ENCODE measurements at places on chromosomes 7 and 10.

DNA sequence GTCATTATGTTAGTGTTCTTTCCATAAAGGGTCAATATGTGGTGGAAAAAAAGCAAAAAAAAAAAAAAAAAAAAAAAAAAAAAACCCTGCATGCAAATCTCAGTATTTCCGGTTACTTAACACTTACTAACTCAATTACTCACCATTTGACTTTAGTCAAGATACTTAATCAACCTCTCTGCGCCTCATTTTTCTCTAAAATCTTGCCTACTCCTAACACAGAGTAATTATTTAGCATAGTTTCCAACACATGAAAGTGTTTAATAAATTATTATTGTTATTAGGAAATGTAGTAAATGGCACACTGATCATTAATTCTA lies 27.8 kb downstream of the PPP1R3A start:
- DNase-seq = no peak

DNA sequence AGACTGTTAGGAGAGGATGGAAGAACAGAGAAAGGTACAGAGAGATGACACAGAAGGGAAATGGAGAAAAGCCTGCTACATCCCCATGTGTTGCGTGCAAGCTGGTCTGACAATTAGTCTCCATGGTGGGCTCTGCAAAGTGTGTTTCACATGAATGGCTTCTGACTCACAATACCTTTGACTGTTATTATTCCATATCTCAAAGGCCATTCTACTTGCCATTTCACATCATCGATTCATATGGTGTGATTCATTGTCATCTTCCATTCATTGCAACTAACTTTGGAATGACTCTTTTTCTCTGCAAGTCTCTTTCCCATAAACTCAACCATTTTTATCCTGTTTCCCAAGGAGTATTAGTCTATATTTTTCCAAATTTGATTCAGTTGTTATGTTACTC lies 208.9 kb upstream of the INHBA start:
- no peak for DNase-seq

- peak; percentile 31 for DNase-seq
These were observed 17.1 kb downstream of the ARHGAP21 start for GRCh38 chr10:24706479-24707118.

GRCh38 chr7:81333004-81333403 lies 414.2 kb upstream of the SEMA3C start:
- DNase-seq = no peak

DNA sequence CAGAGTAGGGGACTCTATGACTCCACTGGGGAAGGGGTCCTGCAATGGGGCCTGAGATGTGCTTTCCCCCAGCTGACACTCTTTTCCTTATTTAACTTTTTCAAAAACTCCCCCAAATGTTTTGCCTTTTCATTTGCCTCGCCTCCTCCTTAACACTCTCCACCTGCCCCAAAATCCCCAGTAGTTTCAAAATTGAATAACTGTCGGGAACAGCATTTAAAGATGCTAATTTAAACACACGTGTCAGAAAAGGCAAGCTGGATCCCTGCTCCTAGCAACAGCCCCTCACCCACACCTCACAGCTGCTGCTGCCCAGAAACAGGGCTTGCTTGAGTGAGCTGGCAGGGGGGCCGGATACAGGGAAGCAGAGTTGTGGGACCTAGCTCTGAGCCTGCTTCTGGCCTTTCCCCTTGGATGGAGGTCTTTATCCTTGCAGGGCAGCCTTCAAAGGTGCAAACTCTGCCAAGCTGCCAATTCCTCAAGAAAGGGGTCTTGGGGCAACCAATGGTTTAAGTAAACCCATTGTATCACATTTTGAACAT lies 115.3 kb downstream of the KCNMA1 start:
- DNase-seq = no peak

- peak; percentile 68 for DNase-seq
These were observed at the start of gene NPM3 for GRCh38 chr10:101782811-101783735. Gene NPM3 (minus strand): TSS chr10:101783446. CDS start chr10:101783390, 56 bp downstream.

- no peak for DNase-seq
These were observed 156.4 kb downstream of the ARID5B start for GRCh38 chr10:62057850-62058249.

- DNase-seq = no peak
These were observed 23.9 kb downstream of the UNCX start for GRCh38 chr7:1256621-1257020.

DNA sequence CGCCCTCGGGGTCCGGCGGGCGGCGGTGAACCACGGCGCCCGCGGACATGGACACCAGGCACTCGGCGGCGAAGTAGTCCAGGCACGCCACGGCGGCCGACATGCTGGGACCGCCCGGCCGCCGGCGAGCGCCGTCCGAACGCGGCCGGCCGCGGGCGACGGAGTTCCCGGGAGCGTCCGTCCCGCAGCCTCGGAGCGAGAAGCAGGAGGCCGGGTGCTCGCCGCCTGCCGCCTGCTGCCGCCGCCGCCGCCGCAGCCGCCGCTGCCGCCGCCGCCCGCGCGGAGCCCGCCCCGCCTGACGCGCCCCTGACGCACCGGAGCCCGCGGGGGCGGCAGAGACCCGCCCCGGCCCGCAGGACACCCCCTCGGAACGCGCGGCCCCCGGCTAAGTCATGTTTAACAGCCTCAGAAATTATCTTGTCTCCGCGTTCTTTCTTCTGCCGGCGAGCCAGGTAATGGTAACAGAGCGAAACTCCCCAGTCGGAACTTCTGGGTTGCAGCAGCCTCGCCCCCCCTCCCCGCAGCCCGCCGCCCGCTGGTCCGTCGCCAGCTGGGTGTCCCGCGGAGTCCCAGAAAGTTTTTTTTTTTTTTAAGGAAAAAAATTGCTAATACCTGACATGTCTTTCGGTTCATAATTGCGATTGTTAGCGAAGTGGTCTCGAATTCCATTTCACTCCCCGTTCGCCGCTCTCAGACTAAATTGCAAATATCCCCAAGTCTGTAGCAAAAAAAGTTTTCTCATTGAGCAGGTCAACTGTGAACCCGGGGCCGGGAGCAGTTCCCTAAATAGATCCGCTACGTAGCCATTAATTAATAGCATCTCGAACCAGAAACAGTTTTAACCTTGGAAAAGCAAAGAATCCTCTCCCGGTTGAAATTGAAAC lies at the start of gene KLF14:
Gene KLF14 (minus strand): TSS at position 277 of the 884 bp plus-strand sequence. CDS start 174 bp downstream, at position 103.
- DNase-seq = peak; percentile 37

DNA sequence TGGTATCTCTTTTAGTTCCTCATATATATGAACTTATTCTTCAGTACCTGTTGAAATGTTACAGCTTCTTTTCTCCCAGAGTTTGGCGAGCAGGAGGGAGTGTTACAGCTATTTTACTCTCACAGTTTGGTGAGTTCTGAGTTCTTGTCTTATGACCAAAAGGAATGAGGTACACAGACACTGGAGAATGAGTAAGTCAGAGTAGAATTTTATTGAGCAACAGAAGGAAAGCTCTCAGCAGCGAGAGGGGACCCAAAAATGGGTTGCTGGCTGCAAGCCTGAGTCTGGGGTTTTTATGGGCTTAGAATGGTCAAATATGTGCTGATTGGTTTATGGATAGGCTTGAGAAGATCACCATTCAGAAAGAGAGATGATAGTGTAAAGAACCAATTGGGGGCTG lies 175.2 kb downstream of the CDK14 start:
- no peak for DNase-seq

GRCh38 chr7:130615583-130615982 lies 53.0 kb downstream of the COPG2 start:
- no peak for DNase-seq

DNA sequence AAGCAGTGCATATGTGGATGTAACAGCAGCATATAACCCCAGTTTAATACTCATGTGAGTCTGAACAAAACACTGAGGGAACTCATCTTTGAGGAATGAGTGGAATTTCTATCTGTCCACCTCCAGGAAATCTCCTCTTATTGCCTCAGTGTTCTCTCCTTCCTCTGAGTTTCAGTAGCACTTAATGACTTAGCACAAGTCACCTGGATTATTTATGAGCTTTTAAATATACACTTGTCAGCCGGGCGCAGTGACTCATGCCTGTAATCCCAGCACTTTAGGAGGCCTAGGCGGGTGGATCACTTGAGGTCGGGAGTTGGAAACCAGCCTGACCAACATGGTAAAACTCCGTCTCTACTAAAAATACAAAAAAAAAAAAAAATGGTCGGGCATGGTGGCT lies 4.3 kb downstream of the LRRC20 start:
- DNase-seq = no peak

GRCh38 chr7:43362652-43363034 lies 220.3 kb upstream of the STK17A start:
- no peak for DNase-seq

- DNase-seq = no peak
These were observed 6.1 kb downstream of the RASSF4 start for GRCh38 chr10:44965651-44966097.

DNA sequence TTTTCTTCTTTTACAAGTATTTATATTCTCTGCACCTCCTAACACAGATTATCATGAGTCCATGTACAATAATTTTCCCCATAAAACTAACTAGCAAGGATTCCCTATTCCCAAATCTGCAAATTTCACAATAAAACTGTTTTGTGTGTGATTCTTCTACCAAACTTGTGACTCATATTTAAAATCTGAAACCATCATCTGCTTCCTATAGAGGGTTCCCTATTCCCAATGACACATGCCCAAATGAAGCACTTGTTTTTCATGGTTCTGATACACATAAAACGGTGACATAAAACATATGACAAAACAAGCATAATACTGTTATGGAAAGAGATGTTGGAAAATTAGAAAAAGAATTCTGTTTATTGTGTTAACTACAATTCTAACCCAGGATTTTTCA lies 657.6 kb downstream of the PARD3 start:
- DNase-seq = no peak

- DNase-seq = no peak
These were observed 12.7 kb downstream of the SCIN start for GRCh38 chr7:12583176-12583575.

DNA sequence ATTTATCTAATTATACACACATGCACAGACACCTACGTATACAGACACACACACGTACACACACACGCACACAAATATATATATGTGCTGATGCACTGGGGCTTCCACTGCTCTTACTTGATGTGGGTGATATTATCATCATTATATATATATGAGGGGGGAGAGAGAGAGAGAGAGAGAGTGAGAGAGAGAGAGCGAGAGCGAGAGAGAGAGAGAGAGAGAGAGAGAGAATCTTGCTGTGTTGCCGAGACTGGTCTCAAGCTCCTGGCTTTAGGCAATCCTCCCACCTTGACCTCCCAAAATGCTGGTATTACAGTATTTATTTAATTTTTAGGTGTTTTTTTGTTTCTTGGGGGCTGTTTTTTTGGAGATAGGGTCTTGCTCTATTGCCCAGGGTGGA lies 3.6 kb upstream of the RABGEF1 start:
- no peak for DNase-seq

DNA sequence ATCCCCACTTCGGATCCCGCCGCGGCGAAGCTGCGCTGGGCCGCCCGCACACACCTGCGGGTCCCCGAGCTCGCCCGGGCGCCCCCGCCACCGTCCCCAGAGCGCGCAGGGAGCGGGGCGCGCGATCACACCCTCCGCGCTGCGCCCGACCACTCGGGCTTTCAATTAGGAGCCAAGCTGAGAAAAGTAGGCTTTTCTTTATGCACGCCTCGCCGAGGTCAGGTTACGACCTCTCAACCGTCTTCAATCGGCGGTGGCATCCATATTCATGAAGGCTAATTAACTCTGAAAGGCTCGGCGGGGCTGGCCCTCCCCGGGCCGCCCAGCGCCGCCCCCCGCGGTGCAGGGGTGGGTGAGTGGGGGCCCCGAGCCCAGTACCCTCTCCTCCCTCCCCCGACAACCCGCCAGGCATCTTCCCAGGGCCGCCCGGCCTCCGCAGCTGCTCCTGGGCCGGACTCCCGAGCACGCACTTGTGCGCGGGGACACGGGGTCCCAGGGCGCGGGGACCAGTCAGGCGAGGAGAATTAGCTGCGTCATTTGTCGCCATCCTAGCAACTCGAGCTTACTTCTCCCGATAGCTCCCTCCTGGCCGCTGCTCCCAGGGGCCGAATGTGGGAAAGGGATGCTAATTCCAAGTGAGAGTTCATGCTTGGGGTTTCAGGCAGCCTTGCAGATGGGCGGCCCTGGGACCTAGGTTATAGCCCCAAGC lies 155.5 kb upstream of the LYZL2 start:
- DNase-seq = peak; percentile 31

GRCh38 chr7:3215624-3216585 lies 85.1 kb upstream of the SDK1 start:
- no peak for DNase-seq

DNA sequence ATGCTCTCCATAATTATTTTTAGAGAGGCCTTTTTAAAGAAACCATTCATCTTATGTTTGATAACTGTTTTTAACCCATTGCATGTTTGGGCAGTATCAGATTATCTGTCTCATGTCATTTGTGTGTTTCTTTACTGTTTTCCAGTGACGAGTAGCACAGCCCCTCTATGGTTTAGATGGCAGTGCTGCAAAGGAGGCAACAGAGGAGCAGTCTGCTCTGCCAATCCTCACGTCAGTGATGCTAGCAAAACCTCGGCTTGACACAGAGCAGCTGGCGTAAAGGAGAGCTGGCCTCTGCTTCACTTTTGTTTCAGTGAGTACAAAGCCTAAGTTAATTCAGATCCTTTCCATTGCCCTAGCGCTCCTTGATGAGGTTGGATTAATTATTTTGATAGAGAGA lies 80.4 kb upstream of the GARIN1A start:
- DNase-seq = no peak
